ENCODE measurements at places on chromosomes 7 and 10.
A peak's percentile ranks its signal among the peaks of the same experiment; 100 is the strongest.

GRCh38 chr7:21300692-21301091 is 127.2 kb upstream of the SP4 start:
- DNase-seq = no peak

- peak; percentile 93 for DNase-seq
These were observed 188.9 kb downstream of the BICC1 start for GRCh38 chr10:58701405-58702135.

DNA sequence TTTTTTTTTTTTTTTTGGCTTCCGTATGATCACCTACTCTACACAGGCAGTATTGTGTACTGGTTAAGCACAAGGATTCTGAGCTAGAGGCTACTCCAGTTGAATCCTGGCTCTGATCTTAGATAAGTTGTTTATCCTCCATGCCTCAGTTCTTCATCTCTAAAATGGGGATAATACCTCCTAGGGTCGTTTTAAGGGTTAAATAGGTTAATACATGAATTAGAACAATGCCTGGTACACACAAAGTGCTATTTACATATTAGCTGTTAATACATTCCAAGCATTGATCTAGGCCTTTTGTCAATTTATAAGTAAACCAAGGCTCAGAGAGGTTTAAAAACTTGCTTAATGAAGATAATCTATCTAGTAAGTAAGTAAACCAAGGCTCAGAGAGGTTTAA is 59.0 kb downstream of the ST7 start:
- no peak for DNase-seq

GRCh38 chr7:142556740-142557139 is 192.5 kb upstream of the PRSS1 start:
- peak; percentile 98 for DNase-seq

DNA sequence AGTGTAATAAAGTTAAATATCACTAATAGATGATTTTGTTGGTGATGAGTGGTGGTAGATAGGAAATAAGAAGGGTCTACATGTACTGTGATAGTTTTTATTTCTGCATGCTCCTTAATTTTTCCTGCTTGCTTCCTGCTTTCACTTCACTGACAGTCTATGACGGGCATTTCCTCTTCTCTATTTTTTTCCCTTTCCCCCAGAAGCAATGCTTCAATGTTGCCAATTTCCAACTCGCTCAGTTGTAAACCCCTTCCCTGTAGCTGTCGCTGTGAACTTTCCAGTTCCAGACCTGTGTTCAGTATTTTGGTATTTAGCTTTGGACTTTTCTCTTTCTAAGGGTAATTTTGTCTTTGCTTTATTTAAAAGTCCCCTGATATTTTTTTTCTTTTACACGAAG is 123.5 kb upstream of the AGR3 start:
- DNase-seq = no peak

GRCh38 chr7:116652793-116653192 is 19.2 kb upstream of the MET start:
- DNase-seq = no peak

DNA sequence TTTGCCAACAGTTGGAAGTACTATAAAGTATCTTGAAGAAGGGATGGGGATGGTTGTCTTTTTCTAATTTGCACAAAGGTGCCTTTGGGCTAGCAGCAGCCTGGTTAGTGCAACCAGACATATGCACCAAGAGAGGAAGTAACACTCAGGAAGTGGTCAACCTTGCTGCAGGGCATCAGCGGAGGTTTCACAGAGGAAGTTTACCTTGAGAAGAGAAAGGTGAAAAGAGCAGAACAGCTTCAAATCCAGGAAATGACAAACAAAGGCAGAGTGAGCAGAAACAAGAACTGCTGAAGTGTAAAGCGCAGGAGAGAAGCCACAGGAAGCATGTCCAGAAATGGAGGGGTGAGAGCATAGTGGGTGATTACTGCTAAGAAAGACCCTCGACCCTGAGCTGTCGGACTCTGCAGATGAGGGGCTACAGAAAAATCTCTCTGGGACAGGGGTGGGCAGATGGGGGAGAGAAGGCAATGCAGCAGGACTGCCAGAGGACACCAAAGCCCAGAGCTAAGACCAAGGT is 66.9 kb downstream of the STK17A start:
- DNase-seq = peak; percentile 44

GRCh38 chr7:108282427-108282996 is 152.4 kb upstream of the LAMB4 start:
- DNase-seq = no peak

- peak; percentile 43 for DNase-seq
These were observed 1.4 kb downstream of the BAIAP2L1 start for GRCh38 chr7:98399462-98399861.

GRCh38 chr10:122310311-122311050 is 39.4 kb downstream of the BTBD16 start:
- DNase-seq = no peak

DNA sequence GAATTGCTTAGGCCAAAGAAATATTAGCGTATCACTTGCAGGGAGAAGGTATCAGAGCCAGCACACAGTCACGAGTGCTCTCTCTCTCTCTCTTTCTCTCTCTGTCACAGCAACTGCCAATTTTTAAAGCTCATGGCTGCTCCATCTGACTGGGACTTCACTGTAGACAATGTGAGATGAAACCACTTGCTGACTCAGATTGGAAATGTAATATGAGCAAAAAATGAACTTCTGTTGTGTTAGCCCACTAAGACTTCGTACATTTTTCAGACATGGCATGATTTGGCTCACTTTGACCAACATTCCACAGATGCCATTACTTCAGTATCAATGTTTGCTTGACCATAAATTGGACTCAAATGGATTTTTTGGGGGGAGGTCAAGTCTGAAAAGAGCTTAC is 68.1 kb downstream of the DGKB start:
- peak; percentile 77 for DNase-seq

DNA sequence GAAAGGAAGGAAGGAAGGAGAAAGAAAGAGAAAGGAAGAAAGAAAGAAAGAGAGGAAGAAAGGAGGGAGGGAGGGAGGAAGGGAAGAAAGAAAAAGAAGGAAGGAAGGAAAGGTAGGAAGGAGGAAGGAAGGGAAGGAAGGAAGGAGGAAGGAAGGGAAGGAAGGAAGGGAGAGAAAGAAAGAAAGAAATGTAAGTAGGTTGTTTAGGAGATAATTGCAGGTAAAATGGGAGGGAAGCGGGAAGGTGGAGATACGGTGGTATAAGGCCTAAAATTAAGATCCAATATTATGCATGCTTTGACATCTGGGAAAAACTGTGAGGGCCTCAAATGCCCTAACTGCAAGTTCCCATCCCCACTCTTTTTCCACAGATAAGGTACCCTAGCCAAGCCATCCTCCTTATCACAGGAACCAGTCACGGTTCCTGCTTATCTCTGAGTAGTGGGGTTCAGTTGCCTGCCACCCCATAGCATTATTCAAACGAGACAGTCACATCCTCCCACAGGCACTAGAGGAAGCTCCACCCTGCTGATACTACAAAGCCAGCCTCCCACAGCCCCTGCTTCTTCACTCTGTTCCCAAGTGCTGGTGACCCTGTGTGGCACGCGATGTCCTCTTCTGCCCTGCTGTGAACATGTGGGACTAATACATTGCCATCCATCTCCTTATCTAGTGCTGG is 28.7 kb downstream of the ST8SIA6 start:
- no peak for DNase-seq

DNA sequence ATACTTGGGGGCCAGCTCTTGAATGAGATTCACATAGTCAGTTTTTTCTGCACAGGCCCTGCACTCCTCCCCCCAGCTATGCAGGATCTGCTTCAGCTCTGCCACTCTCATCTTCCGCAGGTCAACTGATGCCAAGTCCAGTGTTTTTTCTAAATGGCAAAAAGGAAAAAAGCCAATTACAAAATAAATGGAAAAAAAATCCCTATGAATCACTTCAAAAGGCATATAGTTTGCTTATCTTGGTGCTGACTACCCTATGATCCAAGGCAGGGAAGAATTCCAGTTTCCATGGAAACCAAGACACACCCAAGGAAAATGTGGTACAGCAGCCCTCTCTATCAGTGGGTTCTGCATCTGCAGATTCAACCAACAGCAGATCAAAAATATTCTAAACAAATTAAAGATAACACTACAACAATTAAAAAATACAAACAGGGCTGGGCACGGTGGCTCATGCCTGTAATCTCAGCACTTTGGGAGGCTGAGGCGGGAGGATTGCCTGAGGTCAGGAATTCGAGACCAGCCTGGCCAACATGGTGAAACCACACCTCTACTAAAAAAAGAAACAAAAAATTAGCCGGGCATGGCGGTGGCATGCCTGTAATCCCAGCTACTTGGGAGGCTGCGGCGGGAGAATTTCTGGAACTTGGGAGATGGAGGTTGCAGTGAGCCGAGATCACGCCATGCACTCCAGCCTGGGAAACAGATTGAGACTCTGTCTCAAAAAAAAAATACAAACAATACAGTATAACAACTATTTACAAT is 17.6 kb downstream of the CDNF start:
- peak; percentile 93 for DNase-seq

GRCh38 chr7:152649220-152649619 is 26.7 kb downstream of the XRCC2 start:
- DNase-seq = no peak

DNA sequence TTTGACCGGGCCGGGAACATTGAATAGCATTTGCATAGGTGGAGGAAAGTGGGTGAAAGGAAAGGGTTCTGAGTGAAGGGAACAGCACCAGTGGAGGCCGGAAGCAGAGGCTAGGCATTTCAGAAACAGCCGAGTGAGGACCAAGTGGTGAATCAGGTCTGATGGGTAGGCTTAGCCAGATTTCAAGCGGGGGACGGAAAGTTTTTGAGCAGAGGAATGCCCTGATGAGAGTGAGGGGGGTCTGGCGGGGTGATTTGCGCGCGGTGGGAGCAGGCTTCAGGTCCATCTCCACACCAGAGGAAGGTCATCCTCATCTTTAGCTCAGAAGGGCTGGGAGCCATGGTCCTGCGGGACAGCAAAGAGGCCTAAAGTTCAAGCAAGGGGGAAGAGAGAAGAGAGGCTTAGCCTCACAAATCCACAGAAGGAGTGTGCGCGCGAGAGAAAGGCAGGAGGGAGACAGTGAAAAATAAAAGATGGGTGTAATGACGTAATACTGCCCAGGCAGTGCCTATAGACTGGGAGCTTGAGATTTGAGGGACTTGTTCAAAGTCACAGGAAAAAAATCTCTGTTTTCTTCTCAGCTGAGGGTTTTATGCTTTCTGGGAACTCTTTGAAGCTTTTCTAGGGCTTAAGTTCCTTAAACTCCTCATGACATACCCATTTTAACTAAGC is 1.0 kb upstream of the DENND2A start:
- DNase-seq = no peak

- DNase-seq = no peak
These were observed 102.5 kb upstream of the RPA3 start for GRCh38 chr7:7820939-7821338.

DNA sequence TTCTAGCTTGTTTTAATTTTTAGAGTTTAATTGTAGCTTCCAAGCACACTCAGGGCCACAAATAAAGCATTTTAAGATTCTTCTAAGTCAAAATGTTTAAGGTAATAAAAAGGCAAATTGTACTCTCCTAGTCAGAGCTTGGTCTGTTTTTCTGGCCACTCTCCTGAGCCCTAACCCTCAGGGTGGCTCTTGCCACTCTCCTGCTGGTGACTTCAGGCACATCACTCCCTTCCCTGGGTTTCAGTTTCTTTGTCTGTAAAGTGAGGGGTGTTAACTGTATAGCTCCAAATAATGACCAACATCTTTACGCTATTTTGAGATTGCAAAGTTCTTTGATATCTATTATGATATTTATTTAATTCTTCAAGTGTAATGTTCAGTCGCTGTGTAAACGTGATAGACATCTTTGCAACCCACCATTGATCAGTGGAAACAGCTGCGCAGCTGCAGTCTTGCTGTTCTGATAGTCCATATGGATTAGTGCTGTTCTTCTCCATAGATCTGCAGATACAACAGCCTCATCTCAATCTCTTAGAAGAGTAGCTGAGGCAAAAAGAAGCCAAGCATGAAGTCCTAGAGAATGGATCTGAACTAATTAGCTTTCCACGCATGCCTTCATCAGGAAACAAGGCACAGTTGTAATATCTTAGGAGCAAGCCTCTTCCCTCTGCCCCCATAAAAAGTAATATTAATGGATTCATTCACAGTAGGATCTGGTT is 189.9 kb downstream of the PLPP4 start:
- no peak for DNase-seq

DNA sequence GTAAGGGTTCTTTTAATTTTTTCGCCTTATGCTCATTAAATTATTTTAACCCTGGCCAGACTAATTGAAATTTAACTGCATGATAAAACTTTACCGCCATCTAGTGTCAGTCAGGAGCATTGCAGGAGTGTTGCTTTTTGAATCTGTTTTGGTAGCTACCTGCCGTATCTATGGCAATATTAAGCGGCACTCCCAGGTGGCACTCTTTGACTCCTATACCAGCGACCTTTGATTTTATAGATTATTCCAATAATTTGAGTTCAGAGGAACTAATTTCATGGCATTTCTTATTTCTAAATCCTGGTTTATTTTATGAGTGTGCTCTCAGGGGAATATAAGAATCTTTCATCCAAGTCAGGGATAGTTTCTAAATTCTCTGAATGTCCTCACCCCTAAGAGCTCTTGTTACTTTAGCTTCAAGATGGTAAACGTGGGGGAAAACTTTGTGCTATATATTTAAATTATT is 198.9 kb downstream of the REEP3 start:
- peak; percentile 52 for DNase-seq

GRCh38 chr7:135313971-135314370 is 80.3 kb downstream of the STRA8 start:
- DNase-seq = no peak

GRCh38 chr7:71824006-71824760 is 588.0 kb downstream of the CALN1 start:
- no peak for DNase-seq

- DNase-seq = peak; percentile 66
These were observed 1.6 kb upstream of the SEPHS1 start for GRCh38 chr10:13349463-13350274.

DNA sequence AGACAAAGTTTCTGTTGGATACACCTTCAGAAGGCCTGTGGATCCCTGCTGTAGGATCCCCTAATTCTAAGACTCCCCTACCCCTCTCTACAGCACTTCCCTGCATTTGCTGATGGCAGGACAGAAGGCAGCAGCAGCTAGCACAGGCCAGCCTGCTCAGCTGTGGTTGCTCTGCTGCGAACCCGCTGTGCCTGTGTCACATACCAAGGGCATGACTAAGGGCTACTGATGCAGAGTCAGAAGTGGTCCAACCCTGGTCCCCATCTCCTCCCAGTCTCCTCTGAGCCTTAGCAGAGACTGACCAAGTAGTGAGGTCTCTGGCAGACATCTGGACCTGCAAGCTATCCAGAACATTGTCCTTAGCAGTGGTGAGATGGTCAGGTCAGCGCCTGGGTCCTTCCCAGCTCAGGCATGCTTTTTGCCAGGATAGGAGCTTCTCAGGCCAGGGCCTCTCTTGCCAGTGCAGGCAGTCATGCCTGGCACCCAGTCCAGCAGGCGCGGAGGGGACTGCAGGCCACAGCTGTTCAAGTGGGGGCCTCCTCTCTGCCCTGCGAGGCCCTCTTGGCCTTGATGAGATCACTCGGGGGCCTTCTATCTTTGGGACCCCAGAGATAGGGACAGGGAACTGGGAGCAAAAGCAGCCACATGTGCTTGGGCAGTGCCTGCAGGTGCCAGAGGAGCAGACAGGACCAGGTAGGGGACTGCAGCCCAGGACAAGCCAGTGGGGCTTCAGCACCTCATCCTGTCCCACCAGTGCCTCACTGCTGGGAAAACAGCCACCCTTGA is 146.4 kb downstream of the ZNF248 start:
- DNase-seq = no peak

Data from EH (cell line).